ENCODE measurements at places on chromosomes 5 and 9.

GRCh38 chr9:32378496-32378895 lies 5.9 kb upstream of the ACO1 start:
- DNase-seq = peak; percentile 40

DNA sequence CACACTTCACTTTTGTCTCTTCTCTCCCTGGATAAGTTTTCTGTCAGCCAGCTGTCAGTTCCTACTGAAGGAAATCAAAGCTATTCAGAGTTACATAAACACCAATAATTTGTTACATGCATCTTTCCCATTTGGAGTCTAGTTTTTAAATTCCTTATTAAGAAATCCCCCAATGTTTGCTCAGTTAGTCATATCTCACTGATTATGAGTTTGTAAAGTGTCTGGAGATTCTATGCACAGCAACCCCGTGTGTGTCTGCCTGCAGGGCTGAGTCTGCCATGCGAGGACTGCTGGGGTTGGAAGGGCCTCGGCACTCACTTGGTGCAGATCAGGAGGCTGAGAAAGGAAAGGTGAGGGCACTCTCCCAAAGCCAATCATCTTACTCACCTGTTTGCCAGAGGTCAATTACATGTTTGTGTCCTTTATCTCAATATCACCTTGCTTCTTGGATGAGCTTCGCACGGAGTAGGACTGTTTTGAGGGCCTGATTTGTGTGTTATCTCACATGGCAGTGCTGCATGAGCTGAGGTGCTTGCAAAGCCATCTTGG lies 3.3 kb downstream of the ANKRD34B start:
- no peak for DNase-seq

DNA sequence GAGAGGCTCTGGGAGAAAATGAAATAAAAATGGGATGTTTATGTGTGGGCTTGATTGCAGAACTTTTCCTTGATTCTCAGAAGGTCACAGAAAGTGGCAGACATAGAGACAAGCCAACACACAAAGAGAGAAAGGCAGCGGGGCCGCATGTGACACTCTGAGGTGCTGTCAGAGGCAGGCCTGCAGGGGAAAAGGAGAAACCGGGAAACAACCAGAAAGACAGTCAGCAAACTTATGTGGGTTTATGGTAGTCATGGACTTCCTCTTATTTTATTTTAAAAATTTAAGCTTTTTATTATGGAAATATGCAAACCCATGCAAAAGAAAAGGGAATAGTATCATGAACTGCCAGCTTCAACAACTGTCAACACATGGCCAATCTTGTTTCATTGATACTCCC lies 16.3 kb upstream of the IGFBPL1 start:
- DNase-seq = no peak

- DNase-seq = no peak
These were observed at the start of gene ADAMTS19 for GRCh38 chr5:129459777-129460671. Gene ADAMTS19, plus strand, starts transcription at chr5:129460298. Its CDS starts 94 bp downstream, at chr5:129460392.

- no peak for DNase-seq
These were observed 267.8 kb upstream of the NREP start for GRCh38 chr5:112024769-112025168.

Data from AG09309 (cell line).